ENCODE measurements at places on chromosomes 4 and X.

DNA sequence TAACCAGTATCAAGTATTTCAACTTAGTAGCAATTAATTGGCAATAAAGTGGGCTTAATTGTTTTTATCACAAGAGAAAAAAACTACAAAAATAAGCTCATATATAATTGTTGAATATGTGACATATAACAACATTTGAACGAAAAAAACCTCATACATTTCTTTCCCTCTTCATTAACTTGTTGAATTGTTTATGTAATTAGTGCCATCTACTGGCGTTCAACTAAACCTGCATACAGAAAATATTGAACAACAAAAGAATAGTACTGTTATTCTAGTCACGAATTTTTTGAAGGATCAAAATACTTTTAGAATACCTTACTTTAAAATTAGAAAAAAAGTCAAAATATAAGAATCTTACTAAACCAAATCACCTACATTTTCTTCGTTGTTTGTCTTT is 586.5 kb upstream of the FTHL17 start:
- DNase-seq, result no peak

DNA sequence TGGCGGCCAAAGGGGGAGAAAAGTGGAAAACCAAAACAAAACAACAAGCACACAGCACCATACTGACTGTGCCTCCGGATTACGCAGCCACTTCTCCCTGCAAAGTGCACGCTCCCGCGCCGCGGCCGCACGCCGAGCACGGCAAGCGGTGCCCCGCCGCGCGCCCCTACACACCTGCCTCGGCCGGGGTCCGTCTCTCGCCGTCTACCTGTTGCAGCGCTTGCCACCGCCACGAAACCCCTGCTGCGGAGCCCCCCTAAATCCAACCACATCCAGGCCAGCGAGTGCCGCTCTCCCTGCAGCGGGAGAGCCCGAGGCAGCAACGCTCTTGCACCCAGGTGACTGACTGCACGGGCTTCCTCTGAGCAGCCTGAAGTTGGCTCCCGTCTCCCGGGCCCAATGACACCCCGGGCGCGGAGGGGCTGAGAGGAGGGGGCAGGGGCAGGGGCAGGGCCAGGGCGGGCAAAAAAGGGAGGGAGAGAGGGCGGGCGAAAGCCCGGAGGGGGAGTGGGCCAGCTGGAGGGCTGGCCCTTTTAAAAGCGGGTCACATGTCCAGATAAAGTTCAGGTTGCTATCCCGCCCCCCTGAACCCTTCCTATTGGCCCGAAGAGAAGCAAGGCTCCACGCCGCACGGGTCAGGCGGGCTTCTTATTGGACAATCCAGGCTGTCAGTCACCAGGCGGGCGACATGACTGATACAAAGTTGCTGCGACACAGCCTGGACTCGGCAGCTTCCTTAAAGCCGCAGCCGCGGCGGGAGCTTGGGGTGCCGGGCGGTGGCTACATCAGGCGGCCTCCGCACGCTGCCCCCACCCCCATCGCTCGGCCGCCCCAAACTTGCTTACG is at the start of gene NR3C2:
TSS of gene NR3C2 (minus strand) at position 429 of the 846 bp plus-strand sequence.
- DNase-seq, result peak; percentile 90

DNA sequence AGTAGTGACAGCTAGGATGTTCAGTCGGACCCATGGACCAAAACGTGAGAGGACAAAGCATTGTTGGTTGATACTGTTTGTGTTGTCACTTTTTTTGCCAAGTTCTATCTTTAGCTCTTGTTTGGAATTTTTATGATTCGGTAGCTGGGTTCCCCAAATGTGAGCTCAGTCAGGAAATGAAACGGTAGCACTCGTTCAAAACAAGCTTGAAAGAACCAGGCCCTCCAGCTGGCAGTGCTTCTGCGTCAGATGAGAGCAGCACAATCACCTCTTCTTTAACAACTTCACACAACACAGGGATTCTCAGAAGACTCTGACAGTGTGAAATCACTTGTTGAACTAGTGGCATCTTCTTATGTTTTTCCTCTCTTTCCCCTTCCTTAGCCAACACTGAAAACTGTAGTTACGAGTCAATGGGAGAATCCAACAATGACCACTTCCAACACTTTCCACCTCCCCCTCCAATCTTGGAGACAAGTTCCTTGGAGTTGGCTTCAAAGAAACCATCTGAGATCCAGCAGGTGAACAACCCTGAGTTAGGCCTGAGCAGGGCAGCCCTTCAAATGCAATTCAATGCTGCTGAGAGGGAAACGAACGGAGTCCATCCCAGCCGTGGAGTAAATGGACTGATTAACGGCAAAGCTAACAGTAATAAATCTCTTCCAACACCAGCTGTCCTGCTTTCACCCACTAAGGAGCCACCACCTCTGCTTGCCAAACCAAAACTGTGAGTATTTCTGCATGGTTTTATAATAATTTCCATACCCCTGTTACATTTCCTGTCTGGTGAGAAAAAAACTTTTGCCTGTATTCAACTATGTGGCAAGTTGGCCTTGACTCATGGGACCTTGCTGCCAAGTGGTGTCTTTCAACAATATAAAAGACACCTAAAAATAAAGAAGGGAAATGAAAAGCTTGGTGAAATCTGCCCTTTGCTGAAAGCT is 214.6 kb downstream of the PALLD start:
- DNase-seq, result peak; percentile 50

DNA sequence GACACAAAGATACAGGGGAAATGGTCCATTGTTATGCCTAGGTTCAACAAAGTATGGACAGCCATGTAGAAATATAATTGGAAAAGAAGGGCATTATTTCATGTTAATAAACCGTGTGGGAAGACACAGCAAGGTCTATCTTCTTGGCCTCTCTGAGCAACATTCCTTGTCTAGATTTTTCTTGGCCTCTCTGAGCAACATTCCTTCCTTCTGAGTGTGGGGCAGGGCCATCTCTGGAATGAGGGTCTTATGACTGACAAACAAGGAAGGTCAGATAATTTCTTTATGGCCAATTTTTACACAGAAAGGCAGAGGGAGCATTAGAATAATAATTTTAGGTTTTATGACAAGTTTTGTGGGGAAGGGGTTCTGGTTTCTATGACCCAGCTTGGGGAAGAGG is 24.3 kb upstream of the MAOA start:
- DNase-seq, result no peak

GRCh38 chr4:73864365-73864764 is 4.8 kb upstream of the CXCL1 start:
- DNase-seq, result no peak

GRCh38 chr4:70718811-70719604 is 2.8 kb upstream of the RUFY3 start:
- no peak for DNase-seq

DNA sequence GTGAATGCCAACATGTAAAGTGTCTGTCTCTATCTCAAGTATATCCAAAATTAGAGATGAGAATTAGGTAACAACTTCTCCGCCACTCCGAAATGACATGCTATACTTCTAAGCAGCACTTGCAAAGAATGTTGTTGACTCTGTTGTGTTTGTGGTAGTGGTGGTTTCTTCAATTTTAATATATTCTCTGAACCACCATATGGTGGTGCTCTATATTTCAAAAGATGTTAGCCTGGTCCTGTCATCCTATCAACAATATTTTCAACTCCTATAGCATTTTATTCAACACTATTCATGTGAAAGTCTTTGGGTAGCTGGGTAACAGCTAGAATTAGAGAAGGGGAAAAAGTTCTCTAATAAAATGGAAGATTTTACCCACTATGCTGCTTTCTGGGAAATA is 1622.8 kb upstream of the IGFBP7 start:
- no peak for DNase-seq
